AG04449 (cell line): ENCODE measurements at places on chromosomes 1 and 21.

GRCh38 chr1:208084764-208085163 is 159.4 kb downstream of the PLXNA2 start:
- DNase-seq: no peak

DNA sequence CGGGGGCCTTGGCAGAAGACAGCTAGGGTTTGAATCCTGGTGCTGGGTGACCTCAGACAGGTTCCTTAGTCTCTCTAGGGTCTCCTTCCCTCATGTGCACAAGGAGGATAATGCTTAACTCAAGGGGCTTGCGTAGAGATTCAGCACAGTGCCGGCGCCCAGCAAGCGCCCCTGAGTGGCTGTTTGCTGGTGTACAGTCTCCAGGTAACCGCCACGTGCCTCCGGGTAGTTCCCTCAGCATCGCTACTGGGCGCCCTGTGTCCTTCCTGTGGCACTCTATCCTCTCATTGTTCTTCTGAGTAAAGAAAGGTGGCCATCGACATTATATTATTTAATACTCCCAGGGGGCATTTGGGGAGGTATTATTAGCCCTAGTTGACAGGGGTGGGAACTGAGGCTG is 80.9 kb downstream of the NENF start:
- DNase-seq: no peak

GRCh38 chr1:228825840-228826484 is 90.7 kb downstream of the RHOU start:
- no peak for DNase-seq

GRCh38 chr1:195709821-195710220 is 898.4 kb downstream of the KCNT2 start:
- DNase-seq: no peak

- DNase-seq: no peak
Observed at GRCh38 chr1:67582625-67583461, 102.2 kb upstream of the GADD45A start.

GRCh38 chr1:38187552-38187951 is 141.0 kb upstream of the POU3F1 start:
- no peak for DNase-seq

- no peak for DNase-seq
Observed at GRCh38 chr1:71809085-71809484, 473.3 kb downstream of the NEGR1 start.
